ENCODE measurements at places on chromosomes 12 and 14. TPM values are rescaled to one million over a fixed set of nuclear protein-coding genes. Genes with fewer than 3 reads are reported as not detected.
A peak's percentile ranks its signal among the peaks of the same experiment; 100 is the strongest.

- H3K27me3 ChIP-seq, result no peaks in the 10 kb centered on the region
- H3K4me1 ChIP-seq, result no peaks in the 10 kb centered on the region
- H3K4me3 ChIP-seq, result no peak overlapping the region
Observed at GRCh38 chr12:56537546-56537945, 15.9 kb downstream of the RBMS2 start.

DNA sequence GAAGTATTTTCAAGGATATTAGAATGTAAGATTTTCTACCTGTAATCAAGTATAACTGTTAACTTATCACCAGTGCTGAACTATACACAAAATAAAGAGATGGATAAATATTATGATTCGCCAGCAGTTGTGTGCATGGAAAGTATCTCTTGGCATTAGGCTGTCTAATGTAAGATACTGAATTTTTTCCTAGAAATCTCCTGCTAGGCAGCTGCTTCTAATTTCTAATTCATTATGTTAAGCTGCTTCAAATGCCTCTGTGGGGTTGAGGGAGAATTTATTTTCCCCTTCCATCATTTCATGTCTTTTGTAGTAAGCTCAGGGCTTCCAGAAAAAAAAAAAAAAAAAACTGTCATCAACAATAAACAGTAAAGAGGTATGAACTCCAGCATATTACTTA lies 516.0 kb downstream of the DIO2 start:
- no peaks in the 10 kb centered on the region for H3K4me1 ChIP-seq
- no peak overlapping the region for H3K27ac ChIP-seq
- no peaks in the 10 kb centered on the region for H3K36me3 ChIP-seq
- no peak overlapping the region for H3K4me3 ChIP-seq

- H3K4me3 ChIP-seq, result no peak overlapping the region
- H3K27ac ChIP-seq, result no peak overlapping the region
- no peak for DNase-seq
Observed at GRCh38 chr12:20985399-20985798, 145.6 kb upstream of the SLCO1B1 start.

DNA sequence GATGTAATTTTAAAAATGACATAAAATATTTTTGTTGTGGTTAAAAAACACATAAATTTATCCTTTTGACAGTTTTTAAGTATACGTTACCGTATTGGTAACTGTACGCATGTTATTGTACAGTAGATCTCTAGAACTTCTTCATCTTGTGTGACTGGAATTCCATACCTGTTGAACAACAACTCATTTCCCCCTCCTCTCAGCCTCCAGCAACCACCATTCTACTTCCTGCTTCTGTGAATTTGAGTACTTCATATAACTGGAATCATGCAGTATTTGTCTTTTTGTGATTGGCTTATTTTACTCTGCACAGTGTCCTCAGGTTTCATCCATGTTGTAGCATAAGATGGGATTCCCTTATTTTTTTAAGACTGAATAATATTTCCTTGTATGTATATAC lies 113.6 kb upstream of the ATF1 start:
- no peaks in the 10 kb centered on the region for H3K4me1 ChIP-seq
- no peak overlapping the region for H3K27ac ChIP-seq

GRCh38 chr12:46388427-46389021 lies 16.0 kb upstream of the SLC38A2 start:
- peaks cover 43% of the 10 kb centered on the region for H3K4me1 ChIP-seq
- H3K27ac ChIP-seq, result peak overlapping the region; percentile 100
- no peak overlapping the region for H3K4me3 ChIP-seq

- H3K27ac ChIP-seq, result no peak overlapping the region
- H3K27me3 ChIP-seq, result no peaks in the 10 kb centered on the region
- no peaks in the 10 kb centered on the region for H3K36me3 ChIP-seq
- no peak for DNase-seq
Observed at GRCh38 chr12:75271576-75271975, 58.5 kb downstream of the CAPS2 start.

- H3K27me3 ChIP-seq, result no peaks in the 10 kb centered on the region
- DNase-seq, result no peak
- no peaks in the 10 kb centered on the region for H3K36me3 ChIP-seq
- H3K27ac ChIP-seq, result peak overlapping the region; percentile 88
Observed at GRCh38 chr14:75427126-75427481, 718 bp upstream of the JDP2 start.

DNA sequence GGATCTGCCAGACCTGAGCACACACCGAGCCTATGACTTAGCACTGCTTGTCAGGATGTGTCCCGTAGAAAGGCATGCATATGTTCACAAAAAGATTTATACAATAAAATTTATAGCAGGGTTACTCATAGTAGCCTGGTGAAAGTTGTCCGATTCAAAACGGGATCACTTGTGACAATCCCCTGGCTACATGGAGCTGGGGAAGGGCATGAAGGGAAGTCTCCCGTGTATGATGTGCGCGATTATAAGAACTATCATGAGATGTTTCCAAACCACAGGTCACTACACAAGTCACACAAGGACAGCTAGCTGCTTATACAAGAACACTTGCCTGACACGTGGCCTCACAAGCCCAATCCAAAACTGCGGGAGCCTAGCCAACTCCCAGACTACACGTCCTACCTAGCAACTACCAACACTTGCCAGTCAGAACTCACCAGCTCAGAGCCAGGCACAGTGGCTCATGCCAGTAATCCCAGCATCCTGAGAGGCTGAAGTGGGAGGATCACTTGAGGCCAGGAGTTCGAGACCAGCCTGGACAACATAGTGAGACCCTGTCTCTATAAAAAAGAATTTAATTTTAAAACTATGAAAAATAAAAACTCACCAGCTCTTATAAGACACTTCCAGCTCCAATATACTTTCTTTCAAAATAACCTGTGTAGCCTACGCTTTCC lies 7.5 kb upstream of the CDCA4 start:
- no peaks in the 10 kb centered on the region for H3K36me3 ChIP-seq
- no peaks in the 10 kb centered on the region for H3K27me3 ChIP-seq
- no peaks in the 10 kb centered on the region for H3K4me1 ChIP-seq

- peaks cover 7% of the 10 kb centered on the region for H3K36me3 ChIP-seq
- no peak overlapping the region for H3K27ac ChIP-seq
- no peak for DNase-seq
- no peak overlapping the region for H3K4me3 ChIP-seq
- H3K27me3 ChIP-seq, result no peaks in the 10 kb centered on the region
- H3K4me1 ChIP-seq, result no peaks in the 10 kb centered on the region
Observed at GRCh38 chr12:110174373-110174996, 50.3 kb downstream of the IFT81 start.

DNA sequence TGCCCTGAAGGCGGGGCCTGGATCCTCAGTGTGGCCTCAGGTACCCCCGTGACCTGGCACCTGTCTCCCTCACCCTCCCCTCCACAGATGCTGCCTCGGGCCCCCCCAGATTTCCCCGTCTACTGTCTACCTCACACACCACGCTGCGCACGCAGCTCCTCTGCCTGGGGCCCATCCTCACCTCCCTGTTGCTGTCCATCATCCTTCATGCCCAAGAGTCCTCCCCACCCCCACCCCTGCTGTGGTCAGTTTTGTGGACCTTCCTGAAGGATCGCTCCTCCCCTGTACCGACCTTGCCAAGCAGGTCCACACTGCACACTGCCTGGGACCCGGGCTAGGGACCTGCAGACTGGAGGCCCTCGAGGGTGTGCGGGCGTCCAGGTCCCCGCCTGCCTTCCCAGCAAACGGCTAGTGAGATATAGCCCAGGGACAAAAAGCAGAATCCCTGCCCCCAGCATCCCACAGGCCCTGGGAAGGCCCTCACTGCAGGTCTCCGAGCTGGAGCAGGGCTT lies 197.4 kb upstream of the DIO3 start:
- DNase-seq, result no peak
- H3K36me3 ChIP-seq, result no peaks in the 10 kb centered on the region
- no peaks in the 10 kb centered on the region for H3K27me3 ChIP-seq
- H3K27ac ChIP-seq, result peak overlapping the region; percentile 84
- no peak overlapping the region for H3K4me3 ChIP-seq

DNA sequence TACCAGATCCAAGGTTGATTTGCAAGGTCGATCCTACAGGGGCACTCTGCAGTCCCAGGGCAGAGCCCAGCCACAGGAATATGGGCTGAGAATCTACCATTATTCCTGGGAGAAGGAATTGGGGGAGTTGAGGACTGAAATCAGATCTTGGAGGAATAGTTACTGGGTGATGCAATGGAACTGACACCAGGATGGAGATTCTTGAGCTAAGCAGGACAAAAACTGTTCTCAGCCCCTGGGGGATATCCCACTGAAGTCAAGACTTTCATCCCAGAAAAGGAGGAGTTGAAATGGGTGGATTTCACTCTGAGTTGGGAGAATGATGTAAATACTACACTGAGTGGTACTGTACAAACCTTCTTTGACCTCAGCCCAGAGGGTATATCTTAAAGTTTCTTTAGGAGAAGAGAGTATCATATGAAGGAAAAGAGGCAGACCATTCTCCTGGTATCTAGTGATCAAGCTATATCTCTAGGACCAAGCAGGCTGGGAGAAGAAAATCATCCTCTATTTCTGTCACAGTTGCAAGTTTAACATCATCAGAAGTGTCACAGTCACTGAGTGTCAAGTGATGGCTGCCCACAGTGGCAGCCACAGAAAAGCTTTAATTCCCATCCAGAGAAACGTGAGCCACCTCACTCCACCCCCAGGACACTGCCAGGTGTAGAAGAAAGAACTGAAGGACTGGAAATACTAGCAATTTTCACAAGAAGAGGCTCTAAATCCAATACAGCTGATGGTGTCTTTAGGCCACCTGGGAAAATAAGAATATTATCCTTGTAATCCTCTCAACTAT lies 181.9 kb downstream of the NUAK1 start:
- H3K36me3 ChIP-seq, result no peaks in the 10 kb centered on the region
- H3K4me3 ChIP-seq, result no peak overlapping the region
- H3K27ac ChIP-seq, result no peak overlapping the region
- no peaks in the 10 kb centered on the region for H3K4me1 ChIP-seq
- DNase-seq, result no peak

DNA sequence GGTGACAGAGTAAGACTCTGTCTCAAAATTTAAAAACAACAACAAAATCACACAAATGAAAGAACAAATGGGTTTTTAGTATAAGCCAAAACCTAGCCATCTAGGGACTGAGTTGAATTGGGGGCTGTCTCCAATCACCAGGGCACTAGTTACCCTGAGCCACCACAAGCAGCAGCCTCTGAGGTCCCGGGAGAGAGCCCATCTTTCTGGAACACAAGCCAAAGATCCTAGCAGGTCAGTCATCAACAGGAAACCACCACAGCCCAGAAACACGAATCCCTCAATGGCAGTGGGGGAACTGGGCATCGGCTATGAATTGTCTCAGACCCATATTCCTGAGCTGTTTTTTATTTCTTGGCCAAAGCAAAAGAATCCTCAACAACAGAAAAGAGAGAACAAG lies 75.3 kb downstream of the KDM2B start:
- no peak for DNase-seq
- H3K27ac ChIP-seq, result no peak overlapping the region

Gene GPR162
- 2.2 TPM for total RNA-seq

Gene KRT7
- 8.5 TPM for total RNA-seq

Gene CEBPE
- total RNA-seq, result not detected

Gene ITGA7
- 118 TPM for total RNA-seq

Gene TEX22
- total RNA-seq, result 1.2 TPM

Gene P2RX7
- 13.8 TPM for total RNA-seq

Gene PRICKLE1
- total RNA-seq, result 31.6 TPM

Gene DHRS2
- not detected for total RNA-seq

Measured in tibial nerve (tissue), 4 donors.